ENCODE measurements at places on chromosomes 4 and X.

DNA sequence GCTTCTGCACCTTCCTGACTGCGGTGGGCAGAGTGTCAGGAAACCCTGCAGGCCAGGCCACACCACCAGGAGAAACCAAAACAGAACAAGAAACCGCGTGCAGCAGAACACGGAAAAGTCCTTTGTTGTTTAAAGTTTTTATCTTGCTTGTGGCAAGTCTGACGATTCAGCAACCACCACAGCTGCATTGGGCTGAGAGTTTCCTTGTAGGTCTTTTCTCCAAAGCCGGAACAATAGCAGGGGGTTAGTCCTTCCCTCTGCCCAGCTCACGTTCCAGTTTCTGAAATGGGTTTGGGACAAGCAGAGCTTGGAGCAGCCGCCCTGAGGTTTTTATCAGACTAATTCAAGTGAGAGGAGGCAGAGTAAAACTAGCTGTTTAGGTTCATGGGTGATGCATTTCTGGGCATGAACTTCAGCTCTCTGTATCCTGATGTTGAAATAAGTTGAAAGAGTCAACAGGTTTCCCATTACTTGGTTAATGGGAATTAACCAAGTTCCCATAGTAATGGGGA lies 216.9 kb downstream of the PTTG2 start:
- no peak for DNase-seq

GRCh38 chr4:10983268-10983667 lies 298.7 kb upstream of the CLNK start:
- DNase-seq, result no peak

DNA sequence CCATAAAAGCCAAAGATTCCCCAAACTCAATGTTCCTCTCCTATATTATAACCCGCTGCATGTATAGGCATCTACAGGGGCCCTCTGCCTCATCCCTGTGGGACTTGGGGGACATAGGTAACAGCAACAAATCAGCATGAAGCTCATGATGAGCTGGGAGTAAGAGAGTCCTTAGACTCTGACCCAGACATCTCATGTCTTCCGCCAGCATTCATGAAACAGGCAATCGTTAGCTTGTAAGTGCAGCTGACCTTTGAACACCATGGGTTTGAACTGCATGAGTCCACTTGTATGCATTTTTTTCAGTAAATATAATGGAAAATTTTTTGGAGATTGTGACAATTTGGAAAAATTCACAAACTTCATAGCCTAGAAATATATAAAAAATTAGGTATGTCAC lies 10.4 kb upstream of the SCOC start:
- DNase-seq, result no peak

GRCh38 chr4:38468339-38468866 lies 195.6 kb upstream of the KLF3 start:
- DNase-seq, result no peak

- DNase-seq, result no peak
These were observed 71.6 kb downstream of the GSTCD start for GRCh38 chr4:105780176-105780575.

DNA sequence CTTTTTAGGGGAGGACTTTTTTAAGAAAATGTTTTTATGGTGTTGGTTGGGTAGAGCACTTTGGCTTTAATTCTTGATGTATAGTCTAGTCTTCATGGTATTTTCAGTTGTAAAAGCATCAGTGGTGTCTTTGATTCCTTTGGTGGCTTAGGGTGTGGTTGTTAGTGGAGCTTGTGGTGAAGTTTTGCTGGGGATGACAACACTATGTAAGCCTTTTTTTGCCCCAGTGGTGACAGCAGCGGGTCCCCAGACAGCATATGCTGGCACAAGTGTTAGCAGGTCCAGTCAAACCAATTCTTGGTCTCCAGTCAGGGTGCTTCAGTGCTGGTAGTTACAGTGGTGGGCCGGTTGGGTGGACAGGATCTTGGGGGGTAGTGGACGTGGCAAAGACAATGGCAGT lies 52.0 kb downstream of the CHIC1 start:
- no peak for DNase-seq

DNA sequence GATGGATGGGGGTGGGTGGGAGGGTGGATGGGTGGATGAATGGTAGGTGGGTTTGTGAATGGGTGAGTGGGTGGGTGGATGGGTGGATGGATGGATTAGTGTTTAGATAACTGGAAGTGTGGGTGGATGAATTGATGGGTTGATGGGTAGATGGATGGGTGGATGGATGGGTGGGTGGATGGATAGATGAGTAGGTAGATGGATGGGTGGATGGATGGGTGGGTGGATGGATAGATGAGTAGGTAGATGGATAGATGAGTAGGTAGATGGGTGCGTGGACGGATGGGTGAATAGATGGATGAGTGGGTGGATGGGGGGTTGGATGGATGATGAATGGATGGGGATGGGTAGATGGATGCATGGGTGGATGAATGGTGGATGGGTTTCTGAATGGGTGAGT lies 20.3 kb upstream of the ASMTL start:
- DNase-seq, result no peak

DNA sequence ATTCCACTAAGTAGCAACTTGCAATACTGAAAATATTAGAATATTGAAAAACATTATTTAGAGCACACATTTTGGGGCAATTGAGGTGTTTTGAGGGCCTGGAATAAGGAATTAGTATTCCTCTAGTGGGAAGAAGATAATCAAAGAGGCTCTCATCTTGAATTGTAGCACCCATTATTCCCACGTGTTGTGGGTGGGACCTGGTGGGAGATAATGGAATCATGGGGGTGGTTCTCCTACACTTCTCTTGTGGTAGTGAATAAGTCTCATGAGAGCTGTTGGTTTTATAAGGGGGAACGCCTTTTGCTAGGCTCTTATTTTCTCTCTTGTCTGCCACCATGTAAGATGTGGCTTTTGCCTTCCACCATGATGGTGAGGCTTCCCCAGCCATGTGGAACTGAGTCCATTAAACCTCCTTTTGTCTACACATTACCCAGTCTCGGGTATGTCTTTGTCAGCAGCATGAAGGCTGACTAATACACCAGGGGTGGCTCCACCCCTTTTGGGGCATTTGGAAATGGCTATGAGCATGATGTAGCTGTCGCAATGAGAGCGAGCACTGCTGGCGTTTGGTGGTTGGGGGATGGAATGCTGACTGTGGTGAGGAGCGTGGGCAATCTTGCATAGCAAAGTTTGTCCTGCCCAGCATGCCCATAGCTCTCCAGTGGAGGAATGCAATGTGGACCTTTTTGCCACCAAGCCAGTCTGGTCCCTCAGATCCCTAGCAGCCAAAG lies 308.2 kb downstream of the FRMPD4 start:
- no peak for DNase-seq

- DNase-seq, result no peak
These were observed 171.2 kb upstream of the IL15 start for GRCh38 chr4:141465171-141465570.

DNA sequence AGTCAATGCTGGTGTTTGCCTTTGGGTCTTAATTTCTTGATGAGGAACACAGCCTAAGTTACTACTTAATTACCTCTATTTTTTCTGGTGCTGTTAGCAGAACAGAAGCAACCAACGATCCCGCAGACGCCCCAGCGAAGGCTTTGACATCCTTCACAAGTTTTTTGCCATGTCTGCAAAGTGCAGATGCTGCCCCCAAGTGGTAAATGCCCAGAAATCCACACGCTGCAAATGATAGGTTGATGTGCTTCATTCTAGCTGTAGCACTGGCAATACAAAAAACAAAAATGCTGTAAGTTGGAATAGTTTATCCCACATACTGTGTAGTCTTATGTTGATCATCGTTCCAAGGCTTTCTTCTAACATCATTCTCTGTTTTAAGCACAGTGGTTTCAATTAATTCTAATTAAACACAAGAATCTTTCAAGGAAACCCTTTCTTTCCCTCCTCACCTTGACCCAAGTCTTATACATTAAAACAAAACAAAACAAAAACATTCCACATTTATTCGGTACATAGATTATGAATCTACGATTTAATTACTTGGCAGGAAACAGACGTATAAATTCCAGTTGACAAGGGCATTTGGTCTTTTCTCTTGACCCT lies 1.2 kb downstream of the PNPLA4 start:
- peak; percentile 17 for DNase-seq

GRCh38 chr4:11116940-11117339 lies 311.8 kb downstream of the HS3ST1 start:
- DNase-seq, result no peak

DNA sequence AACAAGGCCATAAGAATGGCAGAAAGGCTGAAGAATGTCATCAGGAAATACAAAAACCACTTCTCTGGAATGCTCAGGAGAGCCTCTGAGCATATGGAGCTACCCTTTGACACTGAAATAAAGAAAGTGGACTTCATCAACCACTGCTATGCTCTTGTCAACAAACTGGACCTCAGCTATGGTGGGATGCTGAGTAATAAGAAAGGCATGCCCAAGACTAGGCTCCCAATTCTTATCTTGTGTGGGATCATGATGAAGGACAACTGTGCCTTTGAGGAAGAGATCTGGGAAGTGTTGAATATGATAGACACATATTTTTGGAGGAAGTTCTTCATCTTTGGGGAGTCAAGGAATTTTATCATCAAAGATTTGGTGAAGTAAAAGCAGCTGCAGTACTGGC lies 86.9 kb upstream of the MAGEB16 start:
- DNase-seq, result no peak

GRCh38 chr4:40587351-40587750 lies 42.3 kb downstream of the RBM47 start:
- DNase-seq, result no peak

- DNase-seq, result no peak
These were observed 337.9 kb downstream of the CAMK2D start for GRCh38 chr4:113423631-113424030.

DNA sequence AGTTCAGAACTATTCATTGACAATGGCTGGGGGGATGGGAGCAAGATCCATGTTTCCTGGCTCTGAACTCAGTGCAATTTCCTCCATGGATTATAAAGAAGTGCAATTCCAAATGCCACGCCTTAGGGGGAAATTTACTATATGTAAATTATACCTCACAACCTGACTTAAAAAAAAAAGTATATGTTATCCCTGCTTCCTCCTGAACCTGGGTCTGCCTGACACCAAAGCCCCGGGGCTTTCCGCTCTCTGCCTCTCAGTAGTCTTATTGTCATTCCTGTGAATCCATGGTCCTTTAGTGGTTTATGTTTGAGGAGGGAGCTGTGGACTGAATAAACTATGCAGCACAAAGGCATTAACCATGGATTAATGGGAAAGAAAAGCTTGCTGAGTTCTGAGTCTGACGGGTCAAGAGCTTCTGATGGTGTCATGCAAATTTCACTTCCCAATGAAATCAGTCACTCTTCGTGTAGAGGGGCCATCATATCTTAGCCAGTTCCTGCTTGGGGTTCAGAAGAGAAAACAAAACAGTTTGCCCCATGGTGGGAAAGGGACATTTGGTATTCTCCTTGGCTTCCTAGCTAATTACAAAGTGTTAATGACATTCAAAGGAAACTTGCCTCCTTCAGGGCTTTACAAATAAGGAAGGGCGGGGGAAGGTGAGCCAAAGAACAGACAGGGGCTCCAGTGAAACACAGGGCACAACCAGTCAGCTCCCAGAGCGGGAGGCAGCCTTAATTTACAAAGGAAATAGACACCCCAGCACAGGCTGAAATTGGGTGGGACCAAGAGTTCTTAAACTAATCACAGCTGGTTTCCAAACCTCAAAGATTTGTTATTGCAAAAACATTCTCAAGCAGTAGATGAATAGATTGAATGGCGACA lies 14.3 kb downstream of the FAM9C start:
- DNase-seq, result no peak

- no peak for DNase-seq
These were observed 270.3 kb downstream of the DTHD1 start for GRCh38 chr4:36551697-36552214.

DNA sequence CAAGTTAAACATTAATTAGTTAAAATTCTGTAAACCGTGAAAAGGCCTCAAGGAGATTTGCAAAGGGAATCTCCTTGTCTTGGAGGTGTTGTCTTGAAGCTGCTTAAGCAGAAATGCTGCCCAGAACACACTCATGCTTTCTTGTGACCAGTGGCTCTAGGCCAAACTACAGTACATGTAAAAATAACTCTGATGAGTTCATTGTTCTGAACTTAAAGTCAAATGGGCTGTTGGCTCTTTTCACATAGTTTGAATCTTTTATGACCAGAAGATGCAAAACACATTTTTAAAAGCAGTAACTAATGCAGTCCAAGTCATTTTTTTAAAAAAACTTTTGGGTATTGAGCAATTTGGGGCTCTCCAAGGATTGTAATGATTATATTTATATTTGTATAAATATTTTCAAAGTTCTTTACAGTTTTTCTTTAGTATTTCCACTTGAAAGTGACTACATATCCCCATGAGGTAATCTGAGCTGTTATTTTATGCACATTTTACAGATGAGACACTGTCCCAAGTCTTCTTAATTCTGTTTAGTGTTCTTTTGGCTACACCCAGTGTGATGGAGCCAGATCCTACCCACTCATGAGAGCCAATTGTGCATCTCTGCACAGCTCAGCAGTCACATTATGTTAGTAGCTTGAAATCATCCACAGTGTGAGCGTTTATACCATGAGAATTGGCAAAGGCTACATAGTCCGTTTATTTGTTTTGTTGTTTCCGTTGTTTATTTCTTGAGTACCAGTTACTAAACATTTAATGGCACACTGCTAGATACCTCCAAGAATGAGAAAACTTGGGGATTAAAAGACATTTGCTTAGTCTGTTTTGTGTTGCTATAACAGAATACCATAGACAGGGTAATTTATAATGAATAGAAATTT lies 112.8 kb upstream of the ATXN3L start:
- no peak for DNase-seq

GRCh38 chr4:25860586-25861279 lies 2.1 kb downstream of the SEL1L3 start:
- no peak for DNase-seq

GRCh38 chr4:7201420-7202305 lies 9.3 kb downstream of the SORCS2 start:
- DNase-seq, result no peak

DNA sequence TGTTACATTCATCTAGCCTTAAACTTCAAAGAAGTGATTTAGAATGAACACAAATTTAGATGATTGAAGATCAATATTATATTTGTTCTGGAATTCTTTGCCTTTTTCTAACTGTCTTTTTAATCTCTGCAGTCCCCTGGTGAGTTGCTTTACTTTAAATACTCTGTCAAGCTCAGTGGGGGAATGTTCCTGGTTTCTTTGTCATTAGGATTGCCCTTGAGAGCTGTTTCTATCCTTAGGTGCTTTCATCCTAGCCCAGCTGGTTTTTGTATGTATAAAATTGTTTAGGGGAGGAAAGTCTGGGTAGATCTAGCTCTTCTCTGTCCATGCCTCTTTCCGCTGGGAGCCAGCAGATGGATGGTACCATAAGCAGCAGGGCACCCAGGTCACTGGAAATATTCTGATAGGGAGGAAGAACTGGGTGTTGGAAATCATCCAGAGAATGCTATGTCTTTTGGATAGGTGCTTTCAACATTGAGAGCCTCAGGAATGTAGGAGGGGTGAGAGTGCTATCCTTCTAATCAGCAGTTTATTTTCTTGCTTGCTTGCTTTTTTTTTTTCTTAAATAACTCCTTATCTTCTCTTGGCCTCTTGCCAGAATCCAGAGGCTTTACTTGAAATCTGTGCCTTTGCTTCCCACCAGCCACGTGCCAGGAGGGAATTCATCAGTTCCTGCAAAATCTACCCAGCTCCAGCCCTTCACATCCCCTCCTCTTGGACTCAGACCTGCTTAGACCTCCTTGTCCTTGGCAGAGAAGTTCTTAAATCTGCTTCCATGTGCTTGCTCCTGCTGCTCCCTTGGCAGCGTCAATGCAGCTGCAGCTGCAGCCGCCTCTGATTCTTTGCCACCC lies 215.3 kb upstream of the ANXA3 start:
- no peak for DNase-seq

- no peak for DNase-seq
These were observed 26.9 kb upstream of the HPSE start for GRCh38 chr4:83361416-83362103.

- no peak for DNase-seq
These were observed 2.7 kb downstream of the PNMA6A start for GRCh38 chrX:153074935-153075334.

GRCh38 chrX:52359614-52360232 lies 9.1 kb upstream of the XAGE2 start:
- DNase-seq, result no peak

Measured in NCI-H2081 treated with DMSO at 0.1 percent for 48 hours (cell line).